Activated effector memory CD4-positive, alpha-beta T cell treated with anti-CD3 and anti-CD28 coated beads, Interleukin-2, amount 50 U/mL, for 16 hours (primary cell): ENCODE measurements at places on chromosomes 5 and 9.
A peak's percentile ranks its signal among the peaks of the same experiment; 100 is the strongest.

DNA sequence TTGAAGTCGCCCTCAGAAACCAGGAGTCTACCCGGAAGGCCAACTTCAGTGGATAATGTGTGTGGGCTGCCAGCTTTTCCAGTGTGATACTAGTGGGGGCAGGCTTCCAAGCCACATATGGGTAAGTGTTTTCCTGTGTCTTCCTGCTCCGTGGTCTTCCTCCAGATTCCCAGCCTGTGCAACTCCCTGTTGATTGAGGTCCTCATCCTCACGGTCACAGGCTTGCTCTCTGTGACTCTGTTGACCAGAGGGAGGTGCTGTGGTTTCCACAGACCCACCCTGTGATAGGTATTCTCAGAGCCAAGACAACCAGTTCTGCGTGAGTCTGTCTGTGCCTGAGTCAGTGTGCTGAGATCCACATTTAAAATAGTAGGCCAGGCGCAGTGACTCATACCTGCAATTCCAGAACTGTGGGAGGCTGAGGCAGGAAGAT lies 388.0 kb upstream of the IRX2 start:
- no peak for DNase-seq

- peak; percentile 63 for DNase-seq
Observed at GRCh38 chr5:37721447-37721871, 118.4 kb downstream of the GDNF start.

DNA sequence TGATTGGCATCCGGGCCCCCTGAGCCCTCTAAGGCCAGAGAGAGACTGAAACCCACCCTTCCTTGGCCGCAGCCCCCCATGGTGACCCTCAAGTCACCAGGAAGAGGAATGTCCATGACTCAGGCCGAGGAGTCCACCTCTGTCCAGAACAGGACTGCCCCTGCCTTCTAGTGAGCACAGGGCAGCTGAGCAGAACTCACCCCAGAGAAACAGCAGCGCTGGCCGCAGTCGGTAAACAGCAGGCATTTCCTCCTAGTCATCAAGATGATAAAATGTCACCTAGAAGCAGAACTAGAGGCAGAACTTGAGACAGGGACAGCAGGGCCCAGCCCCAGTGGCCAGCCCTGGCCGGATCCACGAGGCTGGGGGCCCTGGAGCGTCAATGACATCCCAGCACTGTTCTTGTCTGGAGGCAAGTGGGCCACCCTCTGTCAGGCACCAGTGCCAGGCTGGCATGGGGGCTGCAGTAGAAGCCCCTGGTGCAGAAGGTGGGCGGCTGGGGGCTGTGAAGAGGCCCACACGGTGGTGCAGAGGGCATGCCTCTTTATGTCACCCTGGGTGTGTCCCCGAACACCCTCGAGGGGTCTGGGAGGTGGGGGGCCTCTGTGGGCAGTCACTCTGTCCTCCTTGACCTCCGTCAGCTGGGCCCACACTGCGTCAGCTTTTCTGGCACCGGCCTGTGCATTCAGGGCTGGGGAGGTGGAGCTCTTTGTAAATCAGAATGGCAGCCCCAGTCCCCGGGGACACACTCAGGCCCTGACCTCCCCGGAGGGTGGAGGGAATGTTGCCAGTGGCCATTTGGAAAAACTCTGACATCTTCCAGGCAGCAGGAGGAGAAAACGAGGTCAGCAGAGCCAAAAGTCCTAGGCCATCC lies 83.0 kb downstream of the NTNG2 start:
- no peak for DNase-seq

DNA sequence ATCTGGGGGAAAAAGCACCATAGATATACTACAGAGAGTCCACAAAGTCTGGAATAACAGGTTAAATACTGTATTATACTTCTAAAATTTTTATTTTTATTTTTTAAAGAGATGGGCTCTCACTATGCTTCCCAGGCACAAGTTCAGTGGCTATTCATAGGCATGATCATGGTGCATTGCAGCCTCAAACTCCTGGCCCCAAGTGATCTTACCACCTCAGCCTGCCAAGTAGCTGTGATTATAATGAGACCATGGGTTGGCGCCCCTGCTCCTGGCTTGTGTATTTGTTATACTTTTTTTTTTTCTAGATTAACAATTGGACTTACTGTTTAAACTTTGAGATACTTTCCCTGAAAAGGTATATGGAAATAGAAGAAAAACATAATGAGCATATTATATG lies 25.9 kb downstream of the ERBIN start:
- DNase-seq = no peak

GRCh38 chr5:86878250-86878649 lies 260.5 kb downstream of the COX7C start:
- DNase-seq = no peak

DNA sequence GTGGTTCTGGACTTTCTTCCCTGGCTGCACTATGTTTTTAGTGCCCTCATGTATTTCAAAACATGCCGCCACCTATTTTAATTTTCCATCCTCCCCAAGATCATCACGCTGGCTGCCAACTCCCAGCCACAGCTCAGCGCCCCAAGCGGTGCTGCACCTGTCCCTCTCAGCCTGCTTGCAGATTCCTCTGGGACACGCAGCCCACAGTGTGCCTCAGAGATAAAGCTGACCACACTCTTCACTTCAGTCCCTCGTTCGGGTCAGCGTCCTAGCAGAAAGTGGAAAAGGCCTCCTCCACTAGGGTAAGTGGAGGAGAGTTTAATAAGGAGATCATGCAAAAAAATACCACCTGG lies 56.2 kb upstream of the CKS2 start:
- no peak for DNase-seq
